ENCODE measurements at places on chromosomes 13 and 19. TPM values are rescaled to one million over a fixed set of nuclear protein-coding genes. Genes with fewer than 3 reads are reported as not detected.

Gene INSL3
- not detected for total RNA-seq

Gene ZNF613
- 6.9 TPM for total RNA-seq

Gene CLEC4M
- total RNA-seq, result not detected

Gene KLK4
- not detected for total RNA-seq

Gene HCST
- 1.00 TPM for total RNA-seq

Gene IFNL1
- total RNA-seq, result not detected

Gene MAST1
- total RNA-seq, result 0.18 TPM

Gene KIRREL2
- total RNA-seq, result not detected

Gene CHST8
- total RNA-seq, result not detected

Gene CCNA1
- 1.4 TPM for total RNA-seq

Gene P2RY11
- total RNA-seq, result 1.00 TPM

Gene CCDC8
- total RNA-seq, result 34.7 TPM

Gene TMC4
- 0.28 TPM for total RNA-seq

Gene TPTE2
- total RNA-seq, result not detected

Gene MAMSTR
- 0.28 TPM for total RNA-seq

Gene ZNF850
- total RNA-seq, result 1.6 TPM

Gene IL4I1
- 0.46 TPM for total RNA-seq

Data from smooth muscle cell of bladder (primary cell).